ENCODE measurements at places on chromosomes 11 and 22. TPM values are rescaled to one million over a fixed set of nuclear protein-coding genes. Genes with fewer than 3 reads are reported as not detected.

The DEFB131B gene
- not detected for total RNA-seq

DNA sequence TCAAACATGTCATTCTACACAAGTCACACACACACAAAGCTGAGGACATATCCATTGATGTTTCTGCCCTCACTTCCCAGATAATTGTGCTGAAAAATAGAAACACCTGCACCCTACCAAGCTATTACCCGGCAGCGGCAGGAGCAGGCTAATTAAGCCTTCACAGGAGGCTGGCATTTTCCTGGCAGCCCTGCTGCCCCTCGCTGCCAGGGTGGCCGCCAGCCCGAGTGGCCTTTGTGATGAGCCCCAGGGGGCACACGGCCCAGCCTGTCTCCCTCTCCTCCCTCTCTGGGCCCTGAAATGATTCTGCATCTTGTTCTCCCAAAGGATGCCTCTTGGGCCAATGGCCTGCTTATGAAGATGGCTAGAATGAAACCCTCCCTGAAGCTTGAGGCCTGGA, 76.2 kb upstream of the TP53I11 start:
- DNase-seq: no peak

DNA sequence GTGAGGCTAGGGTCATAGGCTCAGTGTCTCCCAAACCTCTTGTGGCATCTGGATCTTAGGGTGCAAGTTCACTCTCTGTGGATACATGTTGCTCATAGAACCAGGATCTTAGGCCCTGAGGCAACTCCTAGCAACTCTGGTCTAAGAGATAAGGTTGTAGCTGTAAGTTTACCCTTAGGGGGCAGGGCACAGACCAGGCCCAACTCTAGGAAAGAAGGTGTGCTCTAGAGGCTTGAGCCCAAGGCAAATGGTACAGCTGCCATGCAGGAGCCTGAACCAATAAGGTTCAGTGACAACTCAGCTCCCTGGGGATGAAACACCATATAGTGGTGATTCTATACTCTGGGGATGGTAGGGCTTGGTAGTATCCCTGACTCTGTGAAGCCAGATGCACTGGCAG, 17.8 kb downstream of the CALCB start:
- DNase-seq: no peak

DNA sequence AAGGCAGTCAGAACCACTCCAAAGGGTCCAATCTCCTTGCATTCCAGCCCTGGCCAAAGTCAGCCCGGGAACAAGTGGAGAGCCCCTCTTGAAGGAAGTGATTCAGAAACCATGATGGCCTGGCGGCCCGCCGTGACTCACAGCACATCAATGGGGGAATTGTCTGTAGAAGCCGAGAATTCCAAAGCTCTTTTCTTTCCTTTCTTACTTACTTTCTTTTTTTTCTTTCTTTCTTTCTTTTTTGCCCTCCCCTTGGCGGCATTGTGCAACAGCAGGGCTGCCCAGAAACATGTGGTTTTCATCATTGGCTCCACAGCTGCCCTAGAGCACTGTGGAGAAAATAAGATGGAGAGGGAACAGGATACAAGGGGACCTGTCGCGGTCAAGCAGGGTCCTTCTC, 140.2 kb upstream of the TIMP3 start:
- peak; percentile 59 for DNase-seq

DNA sequence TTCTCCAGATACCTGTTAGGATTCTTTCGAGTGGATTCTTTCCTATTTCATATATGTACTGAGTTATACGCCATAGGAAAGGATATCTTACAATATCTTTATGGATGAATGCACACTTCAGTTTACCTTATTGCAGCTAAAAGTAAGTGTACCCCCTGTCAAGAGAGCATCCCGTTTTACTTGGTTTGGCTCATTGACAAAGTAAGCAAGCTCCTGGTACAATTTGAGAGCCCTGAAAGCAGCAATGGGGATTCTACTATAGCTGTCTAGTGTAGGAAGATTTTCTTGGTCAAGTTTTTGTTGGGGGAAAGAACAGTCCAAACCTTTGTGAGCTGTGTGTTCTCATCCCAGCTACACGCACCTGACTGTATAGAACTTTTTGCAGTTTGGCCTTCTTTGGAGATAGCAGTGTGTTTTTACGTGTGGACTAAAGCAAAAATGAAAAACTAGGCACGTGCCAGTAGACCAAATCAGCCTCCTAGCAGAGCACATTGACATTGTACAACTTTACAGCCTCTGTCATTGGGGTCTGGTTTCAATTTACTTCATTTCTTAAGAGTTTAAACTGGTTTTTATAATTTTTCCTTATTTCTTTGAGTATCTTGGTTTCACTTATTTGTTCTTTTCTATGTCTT, 44.0 kb downstream of the PPP6R3 start:
- DNase-seq: no peak

Measured in breast epithelium (tissue), 4 donors.